ENCODE measurements at places on chromosomes 12 and 14.

DNA sequence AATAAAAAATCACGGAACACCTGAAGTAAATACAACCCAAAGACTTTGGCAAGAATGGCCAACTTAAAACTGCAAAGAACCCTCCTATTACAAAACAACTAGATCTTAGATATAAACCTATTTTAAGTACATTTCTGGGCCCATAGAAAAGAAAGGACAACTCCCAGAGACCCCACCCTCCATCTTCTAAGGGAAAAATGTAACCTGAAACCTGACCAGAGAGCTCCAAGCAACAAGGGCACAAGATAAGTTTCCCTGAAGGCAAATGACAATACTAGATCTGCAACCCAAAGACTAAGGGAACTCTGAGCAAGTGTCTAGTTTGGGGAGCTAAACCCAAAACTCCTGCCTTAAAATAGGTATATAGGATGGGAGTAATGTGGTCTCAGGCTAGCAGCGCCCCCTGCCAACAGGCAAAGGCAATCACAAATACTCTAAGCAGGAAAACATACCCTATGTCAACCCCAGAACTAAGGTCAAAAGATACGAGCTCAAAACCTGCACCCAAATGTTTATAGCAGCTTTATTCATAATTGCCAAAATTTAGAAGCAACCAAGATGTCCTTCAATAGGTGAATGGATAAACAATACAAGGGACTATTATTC is 218.9 kb downstream of the ITPR2 start:
- no peak for DNase-seq

DNA sequence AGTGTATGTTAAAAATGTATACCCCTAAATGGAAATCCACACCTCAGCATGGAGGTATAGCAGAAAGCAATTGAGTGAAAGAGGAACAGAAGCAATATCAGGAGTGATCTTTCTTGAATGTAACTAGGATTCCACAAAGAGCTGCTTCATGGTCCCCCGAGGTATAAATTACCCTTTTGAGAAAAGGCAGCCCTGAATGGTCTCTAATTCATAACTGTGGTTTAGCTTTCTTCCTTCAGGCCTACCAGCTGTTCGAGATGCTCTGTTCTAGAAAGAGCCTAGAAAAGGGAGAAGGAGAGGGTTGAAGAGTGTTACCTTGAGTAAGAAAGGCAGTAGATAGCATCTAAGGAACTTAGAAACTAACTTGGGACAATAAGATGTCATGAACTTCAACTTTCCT is 42.9 kb upstream of the CSRNP2 start:
- no peak for DNase-seq

DNA sequence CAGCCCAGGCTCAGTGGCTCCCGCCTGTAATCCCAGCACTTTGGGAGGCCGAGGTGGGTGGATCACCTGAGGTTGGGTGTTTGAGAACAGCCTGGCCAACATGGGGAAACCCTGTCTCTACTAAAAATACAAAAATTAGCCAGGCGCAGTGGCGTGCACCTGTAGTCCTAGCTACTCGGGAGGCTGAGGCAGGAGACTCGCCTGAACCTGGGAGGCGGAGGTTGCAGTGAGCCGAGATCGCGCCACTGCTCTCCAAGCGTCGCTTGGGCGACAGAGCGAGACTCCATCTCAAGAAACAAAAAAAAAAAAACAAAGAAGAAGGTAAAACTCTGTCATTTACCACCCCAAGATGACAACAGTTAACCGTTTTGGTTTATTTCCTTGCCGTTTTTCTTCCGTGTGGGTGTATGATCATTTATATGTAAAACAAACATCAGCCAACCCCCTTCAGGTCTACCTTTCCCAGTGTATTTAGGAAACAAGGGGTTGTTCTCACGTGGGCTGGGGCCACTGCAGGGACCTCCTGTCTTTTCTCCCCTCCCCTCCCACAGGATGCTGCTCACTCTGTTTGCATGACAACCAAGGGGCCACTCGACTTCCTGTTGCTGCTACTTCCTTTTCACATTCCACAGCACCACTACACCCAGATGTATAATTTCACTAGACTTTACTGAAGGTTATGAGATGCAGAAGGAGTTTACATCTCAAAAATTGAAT is 13.6 kb downstream of the TTC9 start:
- no peak for DNase-seq

DNA sequence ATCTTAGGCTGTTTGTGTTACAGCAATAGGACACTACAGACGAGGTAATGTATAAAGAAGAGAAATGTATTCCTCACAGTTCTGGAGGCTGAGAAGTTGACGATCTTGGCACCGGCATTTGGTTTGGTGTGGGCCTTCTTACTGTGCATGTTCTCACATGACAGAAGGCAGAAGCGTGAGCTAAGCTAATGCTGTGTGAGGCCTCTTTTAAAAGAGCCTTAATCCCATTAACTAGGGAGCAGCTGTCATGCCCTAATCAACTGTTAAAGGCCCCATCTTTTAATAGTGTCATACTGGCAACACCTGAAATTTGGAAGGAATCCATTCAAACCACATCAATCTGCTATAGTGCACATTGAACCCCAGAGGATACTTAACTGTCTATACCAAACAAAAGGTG is 992.9 kb downstream of the GALC start:
- no peak for DNase-seq

DNA sequence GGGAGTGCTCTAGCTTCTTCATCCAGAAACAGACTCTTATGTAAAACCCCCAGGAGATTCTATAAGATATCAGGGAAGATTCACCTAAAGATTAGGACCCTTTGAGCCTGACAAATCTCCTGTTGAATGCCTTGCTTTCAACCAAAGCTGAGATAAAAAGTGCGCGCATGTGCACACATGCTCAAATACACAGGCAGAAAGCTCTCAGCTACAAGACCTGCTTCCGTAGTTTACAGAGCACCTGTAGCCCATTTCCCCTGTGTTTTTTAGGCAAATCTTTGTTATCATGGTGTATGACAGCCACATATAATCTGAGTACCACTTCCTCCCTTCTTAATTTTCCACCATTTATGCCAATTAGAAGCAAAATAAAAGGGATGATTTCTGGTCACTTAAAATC is 866.9 kb downstream of the NRXN3 start:
- no peak for DNase-seq

- DNase-seq = no peak
These were observed 400 bp upstream of the PRIMA1 start for GRCh38 chr14:93788543-93789227.

- no peak for DNase-seq
These were observed 7.5 kb downstream of the PSMC1 start for GRCh38 chr14:90263748-90264449.

GRCh38 chr12:114368685-114369452 is 37.1 kb downstream of the TBX5 start:
- DNase-seq = no peak

DNA sequence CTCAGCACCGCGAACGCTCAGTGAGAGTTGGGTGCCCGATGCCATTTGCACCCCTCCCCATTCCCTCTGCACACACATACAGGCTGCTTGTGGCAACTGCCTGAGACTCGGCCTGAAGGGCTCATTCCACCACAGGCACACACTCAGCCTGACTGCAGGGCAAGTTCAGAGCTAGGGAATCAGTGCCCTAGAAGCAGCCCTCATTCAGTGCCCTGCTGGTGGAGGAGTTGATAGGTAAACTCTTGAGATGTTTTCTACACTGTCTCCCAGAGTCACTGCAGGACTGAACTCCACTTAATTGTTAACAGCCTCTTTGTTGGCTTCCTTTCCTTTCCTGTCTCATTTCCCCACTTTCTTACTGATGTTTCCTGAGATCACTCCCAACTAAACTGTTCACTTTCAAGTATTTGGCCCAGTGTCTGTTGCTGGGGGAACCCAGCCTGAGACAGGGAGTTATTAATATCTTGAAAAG is 16.9 kb downstream of the PPP1R36 start:
- DNase-seq = no peak

DNA sequence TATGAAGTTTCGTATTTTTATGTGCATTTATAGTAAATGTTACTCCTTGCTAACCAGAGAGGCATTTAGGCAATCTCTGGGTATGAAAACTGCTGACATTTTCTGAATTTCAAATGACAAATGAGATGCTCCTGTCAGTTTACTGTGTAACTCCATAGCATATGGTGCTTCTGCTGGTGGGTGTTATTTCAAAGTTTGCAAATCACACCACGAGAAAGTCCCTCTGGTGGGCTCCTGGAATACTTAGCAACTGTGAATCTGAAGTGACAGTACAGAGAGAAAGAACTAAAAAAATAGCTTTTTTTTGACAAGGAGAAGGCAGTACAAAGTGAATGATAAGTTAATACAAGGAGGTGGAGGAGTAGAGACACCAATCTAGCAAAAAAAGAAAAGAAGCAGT is 161.5 kb downstream of the DERA start:
- no peak for DNase-seq

- DNase-seq = no peak
These were observed 6.9 kb downstream of the PABPN1 start for GRCh38 chr14:23327947-23328744.

- DNase-seq = no peak
These were observed 73.3 kb downstream of the NCOR2 start for GRCh38 chr12:124493809-124494750.

- DNase-seq = no peak
These were observed 311.8 kb upstream of the RGS6 start for GRCh38 chr14:71620401-71620800.

DNA sequence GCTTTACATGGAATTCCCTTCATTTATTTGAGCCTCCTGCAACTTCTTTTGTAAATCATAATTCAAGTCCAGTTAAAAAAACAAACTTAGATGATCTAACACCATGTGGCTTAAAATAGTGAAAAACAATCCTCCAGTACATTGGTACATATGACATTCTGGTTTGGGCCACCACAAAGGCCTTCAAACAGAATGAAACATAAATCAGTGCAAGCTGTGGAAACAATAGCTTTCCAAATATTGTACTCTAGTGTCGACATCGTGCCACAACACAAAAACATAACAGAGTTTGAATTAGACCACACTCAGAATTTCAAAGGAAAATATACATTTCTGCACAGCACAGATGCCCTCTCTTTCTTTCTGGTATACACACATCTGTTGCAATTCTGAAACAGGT is 751.3 kb downstream of the SLC6A15 start:
- no peak for DNase-seq

DNA sequence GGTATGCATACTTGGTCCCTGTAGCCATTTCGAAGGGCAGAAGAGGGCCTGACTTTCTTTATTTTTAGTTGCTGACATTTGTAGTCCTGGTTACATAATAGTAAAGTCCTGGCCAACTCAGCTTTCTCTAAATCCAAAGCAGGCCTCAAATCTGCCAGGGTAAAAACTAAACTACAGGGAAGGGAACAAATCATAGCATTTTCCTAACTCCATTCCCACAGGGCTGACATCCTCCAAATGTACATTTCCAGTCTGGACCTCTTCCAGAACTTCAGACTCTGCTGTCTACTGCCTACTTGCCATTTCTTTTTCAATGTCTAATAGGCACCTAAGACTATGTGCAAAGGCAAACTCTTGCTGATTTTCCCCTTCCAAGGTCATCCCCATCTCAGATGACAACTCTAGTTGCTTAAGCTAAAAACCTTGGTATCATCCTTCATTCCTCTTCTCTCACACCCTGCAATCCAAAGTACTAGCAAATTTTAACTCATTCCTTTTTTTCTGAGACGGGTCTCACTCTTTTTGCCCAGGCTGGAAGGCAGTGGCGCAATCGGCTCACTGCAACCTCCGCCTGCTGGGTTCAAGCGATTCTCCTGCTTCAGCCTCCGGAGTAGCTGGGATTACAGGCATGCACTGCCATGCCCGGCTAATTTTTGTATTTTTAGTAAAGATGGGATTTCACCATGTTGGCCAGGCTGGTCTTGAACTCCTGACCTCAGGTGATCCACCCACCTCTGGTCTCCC is 2.0 kb downstream of the DDIT3 start:
- no peak for DNase-seq

DNA sequence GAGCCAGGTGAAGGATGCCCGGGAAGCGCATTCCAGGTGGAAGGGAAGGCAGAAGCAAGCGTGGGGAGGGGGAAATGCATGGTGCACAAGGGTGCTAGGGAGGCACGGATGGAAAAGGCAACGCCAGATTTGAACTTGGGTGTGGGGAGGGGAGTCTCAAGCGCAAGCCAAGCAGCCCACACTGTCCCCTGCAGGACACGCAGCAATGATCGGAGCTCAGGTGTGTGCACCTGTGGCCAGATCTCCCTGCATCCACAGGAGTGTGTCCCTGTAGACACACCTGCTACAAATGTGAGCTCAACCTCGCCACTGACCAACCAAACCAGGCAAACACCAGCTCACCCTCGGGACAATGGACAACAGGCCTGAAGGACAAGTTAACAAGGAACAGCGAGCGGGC is 63.2 kb downstream of the SCARB1 start:
- no peak for DNase-seq

DNA sequence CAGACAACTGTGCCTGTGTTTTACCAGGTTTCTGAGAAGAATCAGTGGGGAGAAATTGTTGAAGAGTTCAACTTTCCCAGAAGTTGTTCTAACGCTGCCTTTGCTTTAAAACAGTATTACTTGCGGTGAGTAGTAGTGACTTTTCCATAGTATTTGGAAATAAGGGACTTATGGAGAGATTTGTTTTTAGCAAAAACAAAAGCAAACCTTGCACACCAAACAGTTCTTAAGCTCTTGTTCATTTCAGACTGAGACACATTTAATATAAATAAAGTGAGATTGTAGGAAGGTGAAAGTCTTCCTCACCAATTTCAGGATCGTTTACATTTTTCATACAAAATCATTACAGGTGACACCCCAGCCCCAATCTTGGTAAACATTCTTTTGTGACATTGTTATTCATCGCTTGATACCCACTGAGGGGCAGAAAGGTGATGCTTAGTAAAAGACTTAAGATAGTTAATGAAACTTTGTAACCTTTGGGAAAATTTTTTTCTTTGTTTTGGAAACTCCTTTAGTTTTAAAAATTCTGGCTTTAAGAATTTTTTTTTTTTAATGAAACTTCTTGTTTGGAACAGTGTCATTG is 1.8 kb downstream of the ARID2 start:
- no peak for DNase-seq

- DNase-seq = no peak
These were observed 255.0 kb downstream of the PAX9 start for GRCh38 chr14:36916668-36917067.

DNA sequence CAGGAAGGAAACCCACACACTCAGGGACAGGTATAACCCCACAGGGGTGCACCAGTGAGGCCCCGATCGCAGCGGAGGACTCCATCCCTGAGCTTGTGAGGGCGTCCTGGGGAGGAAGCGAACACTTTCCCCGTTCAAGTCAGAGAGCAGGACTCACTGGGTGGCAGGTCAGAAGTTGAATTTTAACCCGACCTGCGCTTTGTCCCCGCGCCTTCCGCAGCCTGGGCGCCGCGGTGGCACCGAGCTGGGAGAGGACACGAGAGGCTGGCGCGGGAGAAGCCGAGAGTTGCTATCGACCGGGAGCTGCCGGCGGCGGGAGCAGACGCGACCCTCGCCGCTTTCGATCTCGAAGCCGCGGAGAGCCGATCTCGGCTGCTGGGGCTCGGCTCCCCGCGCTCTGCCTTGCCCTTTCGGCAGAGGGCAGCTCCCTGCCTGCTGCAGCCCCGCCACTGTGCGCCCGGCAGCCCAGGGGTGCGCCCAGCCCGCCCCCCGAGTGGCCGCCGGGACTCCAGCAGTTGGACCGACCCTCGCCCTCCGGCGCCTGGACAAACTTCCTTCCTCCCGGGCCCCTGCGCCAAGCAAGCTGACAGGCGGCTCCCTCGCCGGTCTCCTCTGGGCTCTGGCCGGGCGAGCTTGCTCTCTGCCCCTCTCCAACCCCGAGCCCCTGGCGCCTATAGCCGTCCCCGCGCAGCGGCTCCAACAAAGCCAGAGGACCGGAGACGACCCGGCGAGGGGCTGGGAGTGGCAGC is 918 bp downstream of the LIN7A start:
- no peak for DNase-seq
